ENCODE measurements at places on chromosomes 2 and 18.

GRCh38 chr18:78768656-78769501 is 210.7 kb upstream of the SALL3 start:
- no peak for DNase-seq

GRCh38 chr2:83640506-83640905 is 818.6 kb downstream of the SUCLG1 start:
- no peak for DNase-seq

GRCh38 chr2:172588931-172589330 is 33.0 kb downstream of the PDK1 start:
- no peak for DNase-seq

GRCh38 chr2:194557993-194558392 is 1099.0 kb upstream of the SLC39A10 start:
- DNase-seq, result no peak

- no peak for DNase-seq
Observed at GRCh38 chr2:197786010-197786877, 1.1 kb upstream of the BOLL start.
